Nephron progenitor cell (in vitro differentiated cells): ENCODE measurements at places on chromosomes 3 and 15.

DNA sequence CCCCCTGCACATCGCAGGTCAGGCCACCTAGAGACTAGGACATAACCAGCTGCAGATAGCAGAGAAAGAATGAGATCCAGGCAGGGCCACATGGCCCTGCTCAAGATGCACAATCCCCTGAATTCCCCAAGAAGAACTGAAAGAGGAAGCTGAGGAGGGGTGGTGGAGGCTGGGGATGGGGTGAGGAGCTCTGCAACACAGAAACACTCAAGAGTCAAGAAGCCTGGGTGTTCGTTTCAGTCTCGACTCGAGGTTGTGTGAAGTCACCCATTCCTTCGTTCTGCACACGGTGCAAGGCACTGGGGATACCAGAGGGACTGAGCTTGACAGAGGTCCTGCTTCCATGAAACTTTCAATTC lies 62.0 kb downstream of the TLE3 start:
- DNase-seq: no peak

DNA sequence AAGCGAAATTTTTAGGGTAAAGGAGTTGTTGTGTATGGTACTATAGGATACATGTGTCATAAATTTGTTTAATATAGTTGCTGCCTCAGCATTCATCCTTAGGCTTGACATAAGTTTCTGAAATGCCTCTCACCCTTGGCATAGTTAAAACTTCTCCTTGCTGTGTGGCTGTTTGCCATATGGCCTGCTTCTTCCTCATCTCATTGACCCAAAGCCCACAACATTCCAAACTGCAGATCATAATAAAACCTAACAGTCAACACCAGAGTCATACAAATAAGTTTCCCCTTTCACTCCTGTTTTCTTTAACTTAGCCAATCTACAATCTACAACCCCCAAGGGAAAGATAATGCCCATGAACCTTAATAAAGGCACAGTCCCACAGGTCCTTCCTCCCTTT lies 136.6 kb downstream of the TMCC1 start:
- DNase-seq: no peak

DNA sequence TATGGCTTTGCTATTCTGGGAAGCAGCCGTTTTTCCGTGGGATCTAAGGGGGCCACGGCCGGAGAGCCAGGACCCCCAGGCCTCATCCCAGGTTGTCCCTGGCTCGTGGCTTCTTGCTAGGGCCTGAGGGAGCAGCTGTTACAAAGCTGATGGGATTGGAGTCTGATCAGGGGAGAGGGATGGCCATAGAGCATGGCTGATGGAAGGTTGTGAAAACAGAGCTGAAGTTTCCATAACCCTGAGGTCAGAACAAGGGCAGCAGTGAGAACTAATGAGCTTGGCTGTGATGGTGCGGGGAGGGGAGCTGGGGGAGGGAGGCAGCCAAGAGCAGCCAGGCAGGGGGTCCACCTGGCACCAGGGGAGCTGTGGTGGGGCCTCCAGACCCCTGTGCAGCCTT lies 63.0 kb downstream of the LINGO1 start:
- peak; percentile 57 for DNase-seq

- DNase-seq: no peak
Observed at GRCh38 chr3:150871192-150871591, 34.0 kb downstream of the MINDY4B start.

DNA sequence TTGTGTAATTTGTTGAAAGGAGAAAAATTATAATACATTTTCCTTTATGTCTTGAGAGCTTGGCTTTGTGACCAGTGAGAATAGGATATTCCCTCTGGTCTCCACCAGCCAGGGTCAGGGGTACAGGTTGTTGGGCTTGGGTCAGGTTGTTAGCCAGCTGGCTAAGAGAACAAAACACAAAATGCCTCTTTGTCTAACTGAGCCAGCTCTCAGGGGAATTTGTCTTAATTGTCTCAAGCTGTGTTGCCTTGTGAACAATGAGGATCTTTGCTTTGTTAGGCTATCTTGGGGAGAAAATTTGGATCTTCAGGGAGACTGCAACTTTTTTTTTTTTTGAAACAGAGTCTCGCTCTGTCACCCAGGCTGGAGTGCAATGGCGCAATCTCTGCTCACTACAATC lies 17.7 kb upstream of the GK5 start:
- no peak for DNase-seq

- DNase-seq: no peak
Observed at GRCh38 chr3:9161298-9161697, 88.1 kb downstream of the SRGAP3 start.

- no peak for DNase-seq
Observed at GRCh38 chr3:177890359-177890683, 645.9 kb upstream of the KCNMB2 start.

DNA sequence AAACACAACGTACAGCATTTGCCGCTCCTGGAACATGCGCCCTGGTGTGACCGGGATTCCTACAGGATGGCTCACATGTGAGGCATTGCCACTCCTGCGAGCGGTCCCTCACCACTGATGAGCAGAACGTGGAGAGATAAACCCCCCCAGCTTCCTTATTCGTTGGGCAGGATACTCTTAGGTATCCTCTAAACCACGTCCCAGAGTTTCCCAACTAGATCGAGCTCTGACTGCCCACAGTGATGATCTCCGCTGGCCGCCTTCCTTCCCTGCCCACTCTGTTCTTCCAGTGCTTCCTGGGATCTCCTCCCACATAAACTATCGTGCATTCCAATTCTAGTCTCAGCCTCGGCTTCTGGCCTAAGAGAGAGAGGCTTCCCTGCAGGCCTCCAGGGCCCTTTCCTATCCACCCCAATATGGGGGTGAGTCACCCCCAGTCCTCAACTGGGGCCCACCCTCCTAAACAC lies 91.8 kb downstream of the TOP2B start:
- no peak for DNase-seq

DNA sequence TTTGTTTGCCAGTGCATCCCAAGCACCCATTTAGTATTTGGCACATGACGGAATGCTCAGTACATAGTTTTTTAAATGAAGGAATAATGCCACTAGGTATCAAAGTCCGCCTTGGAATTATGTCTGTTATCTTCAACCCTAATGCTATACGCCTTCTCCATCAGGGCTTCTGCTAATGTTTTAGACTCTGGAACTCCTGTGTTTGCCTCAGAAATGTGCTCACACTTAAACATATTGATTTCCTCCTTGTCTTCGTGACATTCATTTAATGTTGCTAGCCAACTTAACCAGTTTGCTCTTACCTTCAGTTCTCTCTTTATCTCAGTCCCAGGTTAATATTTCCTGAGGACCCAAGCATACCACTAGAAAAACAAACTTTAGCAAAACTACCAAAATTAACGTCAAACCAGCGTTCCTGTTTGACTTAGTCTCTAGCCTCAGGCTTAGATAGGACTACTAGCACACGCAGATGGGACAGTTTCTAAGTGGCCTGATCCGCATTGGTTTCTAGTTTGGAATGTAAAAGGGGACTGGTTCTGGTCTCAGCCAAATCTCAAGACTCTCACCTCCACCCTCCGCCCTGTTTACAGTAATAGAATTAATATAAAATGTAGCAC lies 81.4 kb downstream of the IL1RAP start:
- DNase-seq: no peak

GRCh38 chr3:108376026-108376425 lies 79.7 kb downstream of the HHLA2 start:
- no peak for DNase-seq

GRCh38 chr3:155308831-155309230 lies 15.3 kb upstream of the STRIT1 start:
- DNase-seq: no peak

DNA sequence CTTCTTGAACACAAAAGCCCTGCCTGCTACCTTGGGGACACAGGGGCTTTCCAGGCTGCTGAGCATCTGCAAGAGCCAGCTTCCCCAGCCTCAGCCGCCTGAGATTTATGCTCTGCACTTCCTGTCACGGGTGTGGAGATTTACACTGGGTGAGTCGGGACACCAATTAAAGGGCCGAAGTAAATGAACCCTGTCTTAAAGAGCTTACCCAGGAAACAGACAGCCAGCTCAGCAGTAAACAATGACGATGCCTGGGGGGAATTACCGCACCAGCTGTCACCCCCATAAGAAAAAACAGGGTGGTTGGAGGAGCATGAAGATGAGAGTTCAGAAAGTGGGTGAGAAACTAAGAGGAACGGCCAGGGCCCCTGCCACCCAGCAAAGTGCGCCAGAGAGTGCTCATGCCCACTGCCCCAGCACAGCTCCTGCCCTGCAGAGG lies 37.5 kb upstream of the IQSEC1 start:
- DNase-seq: peak; percentile 68

DNA sequence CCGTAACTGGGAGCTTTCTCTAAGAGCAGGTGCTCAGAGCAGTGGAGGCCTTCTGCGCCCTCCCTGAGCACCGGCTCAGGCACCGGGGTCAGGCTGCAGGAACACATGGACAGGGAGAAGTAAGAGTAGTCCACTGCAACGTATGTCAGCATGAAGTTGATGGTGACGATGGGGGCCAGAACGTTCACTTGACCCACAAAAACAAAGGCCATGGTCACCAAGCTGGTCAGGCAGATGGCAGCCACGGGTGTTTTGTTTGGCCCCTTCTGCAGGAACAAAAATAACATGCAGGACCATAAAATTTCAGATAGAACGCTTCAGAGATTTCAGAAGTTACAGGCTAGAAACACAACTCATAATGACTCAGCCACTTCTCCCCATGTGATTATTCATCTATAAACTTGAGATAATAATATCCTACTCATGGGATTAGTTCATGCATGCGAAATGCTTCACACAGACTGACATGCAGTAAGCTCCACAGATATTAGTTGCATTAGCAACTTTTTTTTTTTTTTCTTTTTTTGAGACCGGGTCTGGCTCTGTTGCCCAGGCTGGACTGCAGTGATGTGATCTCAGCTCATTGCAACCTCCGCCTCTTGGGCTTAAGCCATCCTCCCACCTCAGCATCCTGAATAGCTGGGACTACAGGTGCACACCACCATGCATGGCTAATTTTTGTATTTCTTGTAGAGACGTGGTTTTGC lies 52.2 kb upstream of the HEG1 start:
- no peak for DNase-seq

GRCh38 chr15:28086175-28086703 lies 12.9 kb downstream of the OCA2 start:
- DNase-seq: peak; percentile 61

- no peak for DNase-seq
Observed at GRCh38 chr3:152197937-152198336, 70.8 kb upstream of the MBNL1 start.

DNA sequence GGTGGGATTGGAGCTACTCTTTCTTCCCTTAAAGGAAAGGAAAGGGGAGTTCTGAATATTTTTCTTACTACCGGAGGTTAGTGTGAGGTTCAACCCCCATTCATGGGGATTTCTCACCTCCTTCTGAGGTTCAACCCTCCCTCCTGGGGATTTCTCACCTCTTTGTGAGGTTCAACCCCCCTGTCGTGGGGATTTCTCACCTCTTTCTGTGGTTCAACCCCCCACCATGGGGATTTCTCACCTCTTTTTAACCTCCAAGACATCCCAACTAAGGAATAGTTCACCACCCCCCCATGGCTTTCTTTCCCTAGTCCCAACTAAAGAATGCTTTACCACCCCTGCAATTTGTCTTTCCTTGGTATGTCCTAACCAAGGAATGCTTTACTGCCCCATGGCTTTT lies 520.3 kb downstream of the EDEM1 start:
- DNase-seq: no peak

DNA sequence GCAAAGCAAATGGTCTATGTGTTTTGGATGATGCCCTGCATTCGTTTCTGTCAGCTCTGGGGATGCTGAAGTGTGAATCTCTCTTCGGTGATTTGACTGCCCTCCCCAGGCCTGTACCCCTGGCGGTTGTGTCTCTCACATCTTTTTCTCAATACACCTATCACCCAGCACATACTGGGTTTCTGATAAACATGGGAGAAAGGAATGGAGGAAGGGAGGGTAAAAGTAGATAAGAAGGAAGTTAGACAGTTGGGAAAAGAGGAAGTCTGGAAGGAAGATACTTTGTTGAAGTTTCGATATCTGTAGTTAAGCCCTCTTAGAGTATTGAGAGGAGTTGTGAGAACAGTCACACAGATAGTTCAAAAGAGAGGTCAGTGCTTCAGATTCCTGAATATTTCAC lies 35.8 kb upstream of the LRTM1 start:
- DNase-seq: no peak

DNA sequence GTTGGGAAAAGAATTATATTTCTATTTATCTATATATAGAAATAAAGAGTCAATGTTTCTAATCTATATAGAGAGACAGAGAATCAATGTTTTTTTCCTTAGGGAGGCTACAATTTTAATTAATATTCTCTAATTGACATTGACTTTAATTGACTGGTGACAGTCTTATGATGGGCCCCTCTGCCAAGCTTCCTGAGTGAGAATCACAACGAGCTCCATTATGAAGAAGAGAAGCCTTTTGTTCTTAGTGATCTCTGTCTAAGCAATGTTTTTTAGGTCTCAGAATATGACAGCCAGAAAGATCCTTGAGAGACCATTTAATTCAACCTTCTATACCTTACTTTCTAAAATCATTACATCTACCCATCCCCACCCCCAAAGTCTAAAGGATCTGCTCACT lies 70.9 kb downstream of the IGSF11 start:
- DNase-seq: no peak

DNA sequence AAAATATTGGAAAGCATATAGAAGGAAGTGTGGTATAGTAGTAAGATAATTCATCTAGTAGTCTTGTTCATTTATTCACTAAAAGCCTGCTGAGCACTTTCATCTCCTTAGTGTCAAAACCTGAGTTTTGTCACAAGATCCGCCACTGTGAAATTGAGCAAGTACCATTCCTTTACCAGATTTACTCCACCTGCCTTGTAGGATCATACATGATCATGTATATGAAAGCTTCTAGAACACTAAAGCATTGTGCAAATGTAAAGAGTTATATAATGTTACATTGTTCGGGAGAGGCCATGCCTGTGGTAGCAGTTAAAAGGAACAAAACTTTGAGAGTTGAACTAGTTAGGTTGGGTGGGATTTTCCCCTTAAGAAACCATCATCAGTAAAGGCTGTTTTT lies 35.0 kb downstream of the UBE2E2 start:
- DNase-seq: no peak

DNA sequence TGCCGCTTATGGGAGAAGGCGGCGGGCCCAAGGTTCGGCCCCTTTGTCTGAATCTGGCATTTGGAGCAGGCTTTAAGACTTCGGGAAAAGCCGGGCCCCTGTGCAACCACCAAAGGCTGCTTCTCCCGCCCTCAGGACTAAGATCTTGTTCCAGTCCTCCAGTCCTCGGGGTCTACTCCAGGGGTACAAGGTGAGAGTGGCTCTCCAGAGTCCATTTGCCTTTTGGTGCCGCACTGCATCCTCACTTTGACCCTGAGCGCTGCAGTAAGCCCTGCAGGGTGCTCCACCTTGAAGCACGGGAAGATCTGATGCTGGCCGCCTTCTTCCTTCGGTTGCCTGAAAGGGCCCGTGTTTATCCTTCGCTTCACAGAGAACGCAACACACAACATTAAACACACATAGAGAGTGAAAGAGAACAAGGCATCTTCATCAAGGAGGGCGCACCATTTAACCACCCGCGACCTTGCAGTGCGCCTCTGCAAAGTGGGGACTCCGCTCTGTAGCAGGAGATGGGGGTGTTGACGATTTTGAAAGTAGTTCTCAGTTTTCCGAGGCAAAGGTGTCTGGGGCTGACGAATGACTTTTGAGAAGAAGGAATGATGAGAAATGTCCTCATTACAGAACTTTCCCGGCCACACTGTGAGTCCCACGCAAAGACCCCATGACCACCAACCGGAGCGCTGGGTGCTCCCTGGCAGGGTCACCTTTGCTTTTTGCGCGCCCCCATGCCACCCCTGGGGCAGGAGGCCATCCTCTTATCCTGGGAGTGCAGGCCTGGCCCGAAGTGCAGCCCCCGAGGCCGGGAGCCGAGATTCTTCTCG lies 1.0 kb downstream of the PIGZ start:
- no peak for DNase-seq

GRCh38 chr15:58223432-58223831 lies 85.3 kb downstream of the AQP9 start:
- no peak for DNase-seq
